ENCODE measurements at places on chromosomes 2 and 18. TPM values are rescaled to one million over a fixed set of nuclear protein-coding genes. Genes with fewer than 3 reads are reported as not detected.

CCDC68 gene
- 54.1 TPM for total RNA-seq

HRH4 gene
- 0.39 TPM for total RNA-seq

DLX2 gene
- total RNA-seq: 1.1 TPM

CHN1 gene
- total RNA-seq: 47.7 TPM

TMEM247 gene
- total RNA-seq: 18.5 TPM

Data from testis (tissue), 5 donors.